ENCODE measurements at places on chromosomes 11 and 22.
A peak's percentile ranks its signal among the peaks of the same experiment; 100 is the strongest.

- H3K4me1 ChIP-seq: no peaks in the 10 kb centered on the region
- no peak for DNase-seq
- H3K4me3 ChIP-seq: no peak overlapping the region
- no peaks in the 10 kb centered on the region for H3K36me3 ChIP-seq
- H3K27me3 ChIP-seq: no peaks in the 10 kb centered on the region
- no peak overlapping the region for H3K27ac ChIP-seq
Observed at GRCh38 chr11:40281052-40281580, 1178.3 kb downstream of the LRRC4C start.

GRCh38 chr11:295351-296170 is 3.8 kb downstream of the IFITM5 start:
- peaks cover 13% of the 10 kb centered on the region for H3K4me1 ChIP-seq
- H3K36me3 ChIP-seq: peaks cover 25% of the 10 kb centered on the region
- H3K4me3 ChIP-seq: no peak overlapping the region

DNA sequence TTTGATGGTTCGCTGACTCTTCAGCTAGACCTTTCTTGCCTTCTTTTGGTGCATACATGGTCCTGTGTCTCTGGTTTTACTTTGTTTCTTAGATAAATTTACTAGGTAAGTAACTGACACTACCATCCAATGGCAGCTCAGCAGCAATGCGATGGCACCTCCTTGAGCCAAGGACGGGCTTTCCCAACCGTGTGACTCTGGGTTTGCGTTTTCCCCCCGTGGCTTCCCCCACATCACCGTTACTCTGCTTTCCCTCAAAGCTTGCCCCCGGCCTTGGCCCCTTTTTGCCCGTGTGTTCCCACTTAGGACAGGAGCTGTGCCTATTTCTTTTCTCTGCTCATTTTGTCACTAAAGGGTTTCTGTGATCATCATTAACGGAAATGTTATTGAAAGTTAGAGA is 41.5 kb downstream of the TBC1D22A start:
- no peak overlapping the region for H3K4me3 ChIP-seq
- no peaks in the 10 kb centered on the region for H3K4me1 ChIP-seq
- H3K27ac ChIP-seq: no peak overlapping the region

DNA sequence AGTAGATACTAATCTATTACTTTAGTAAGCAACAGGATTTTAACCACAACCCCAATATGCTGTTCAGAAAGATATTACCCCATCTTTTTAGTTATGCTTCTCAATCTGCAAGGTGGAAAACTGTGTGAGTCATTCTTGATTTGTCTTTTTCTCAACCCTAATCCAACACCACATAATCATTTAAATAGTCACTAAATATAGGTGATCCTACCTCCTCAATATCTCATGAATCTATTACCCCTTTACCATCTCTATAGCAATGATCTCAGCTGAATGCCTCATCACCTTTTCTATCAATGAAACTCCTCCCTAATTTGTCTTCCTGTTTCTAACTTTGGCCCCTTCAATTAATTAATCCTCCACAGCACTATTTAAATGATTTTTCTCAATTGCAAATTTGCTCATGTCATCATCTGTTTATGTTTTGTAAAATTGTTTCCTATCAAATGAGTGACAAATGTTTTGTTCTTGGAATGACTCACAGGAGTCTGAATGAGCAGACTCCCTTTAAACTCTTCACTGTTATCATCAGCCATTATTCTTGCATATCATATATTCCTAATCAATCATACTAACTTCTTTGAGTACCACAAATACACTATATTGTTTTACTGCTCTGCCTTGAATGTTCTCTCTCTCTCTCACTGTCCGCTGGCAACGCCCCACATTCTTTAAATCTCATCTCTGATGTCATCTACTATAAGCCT is 26.1 kb downstream of the SNX19 start:
- no peaks in the 10 kb centered on the region for H3K4me1 ChIP-seq
- H3K27ac ChIP-seq: no peak overlapping the region
- peaks cover 22% of the 10 kb centered on the region for H3K36me3 ChIP-seq
- no peak overlapping the region for H3K4me3 ChIP-seq
- no peak for DNase-seq
- no peaks in the 10 kb centered on the region for H3K27me3 ChIP-seq

DNA sequence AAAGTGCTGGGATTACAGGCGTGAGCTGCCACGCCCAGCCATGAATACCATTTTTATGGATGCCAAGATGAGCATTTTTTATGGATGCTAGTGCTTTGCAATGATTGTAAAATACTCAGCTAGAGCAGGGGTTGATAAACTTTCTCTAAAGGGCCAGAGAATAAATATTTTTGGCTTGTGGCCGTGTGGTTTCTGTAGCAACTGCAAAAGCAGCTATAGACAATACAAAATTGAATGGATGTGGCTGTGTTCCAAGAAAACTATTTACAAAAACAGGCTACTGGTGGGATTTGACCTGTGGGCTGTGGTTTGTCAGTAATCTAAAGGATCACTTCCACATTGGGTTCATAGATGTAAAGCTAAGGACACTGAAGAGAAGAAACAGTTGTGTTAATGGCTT is 56.0 kb downstream of the COMMD9 start:
- no peak overlapping the region for H3K4me3 ChIP-seq
- H3K27ac ChIP-seq: no peak overlapping the region
- DNase-seq: no peak

- H3K36me3 ChIP-seq: no peaks in the 10 kb centered on the region
- H3K27ac ChIP-seq: no peak overlapping the region
- H3K27me3 ChIP-seq: no peaks in the 10 kb centered on the region
Observed at GRCh38 chr11:34278693-34279297, 79.0 kb downstream of the ABTB2 start.

DNA sequence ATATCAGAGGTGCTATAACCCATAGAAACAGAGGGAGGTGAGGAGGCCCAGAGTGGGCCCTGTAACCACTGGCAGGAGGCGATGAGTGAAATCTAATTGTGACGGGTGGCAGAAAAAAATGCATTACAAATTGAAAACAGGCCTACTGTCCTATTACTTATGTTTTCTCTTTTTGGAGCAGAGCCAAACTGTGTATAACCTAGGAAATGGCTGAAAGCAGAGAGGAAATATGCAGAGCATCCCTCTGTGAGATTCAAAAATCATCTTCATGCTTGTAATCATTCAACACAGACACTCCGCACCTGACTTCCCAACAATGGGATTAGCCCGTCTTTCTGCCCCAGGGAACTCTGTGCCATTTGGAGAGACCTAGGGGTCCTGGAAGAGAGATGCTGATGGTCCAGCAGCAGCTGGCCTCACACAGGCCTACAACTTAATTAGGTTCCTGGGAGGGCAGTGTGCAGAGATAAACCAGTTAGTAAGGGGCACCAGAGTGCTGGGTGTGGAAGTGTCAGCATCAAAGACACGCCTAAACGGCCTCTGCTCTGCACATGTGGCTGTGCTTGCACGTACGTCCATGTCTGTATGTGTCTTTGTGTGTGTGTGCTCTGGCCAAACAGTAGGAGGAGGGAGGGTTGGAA is 41.8 kb downstream of the MAP6 start:
- H3K4me3 ChIP-seq: no peak overlapping the region
- H3K27ac ChIP-seq: no peak overlapping the region
- H3K36me3 ChIP-seq: no peaks in the 10 kb centered on the region
- DNase-seq: no peak

DNA sequence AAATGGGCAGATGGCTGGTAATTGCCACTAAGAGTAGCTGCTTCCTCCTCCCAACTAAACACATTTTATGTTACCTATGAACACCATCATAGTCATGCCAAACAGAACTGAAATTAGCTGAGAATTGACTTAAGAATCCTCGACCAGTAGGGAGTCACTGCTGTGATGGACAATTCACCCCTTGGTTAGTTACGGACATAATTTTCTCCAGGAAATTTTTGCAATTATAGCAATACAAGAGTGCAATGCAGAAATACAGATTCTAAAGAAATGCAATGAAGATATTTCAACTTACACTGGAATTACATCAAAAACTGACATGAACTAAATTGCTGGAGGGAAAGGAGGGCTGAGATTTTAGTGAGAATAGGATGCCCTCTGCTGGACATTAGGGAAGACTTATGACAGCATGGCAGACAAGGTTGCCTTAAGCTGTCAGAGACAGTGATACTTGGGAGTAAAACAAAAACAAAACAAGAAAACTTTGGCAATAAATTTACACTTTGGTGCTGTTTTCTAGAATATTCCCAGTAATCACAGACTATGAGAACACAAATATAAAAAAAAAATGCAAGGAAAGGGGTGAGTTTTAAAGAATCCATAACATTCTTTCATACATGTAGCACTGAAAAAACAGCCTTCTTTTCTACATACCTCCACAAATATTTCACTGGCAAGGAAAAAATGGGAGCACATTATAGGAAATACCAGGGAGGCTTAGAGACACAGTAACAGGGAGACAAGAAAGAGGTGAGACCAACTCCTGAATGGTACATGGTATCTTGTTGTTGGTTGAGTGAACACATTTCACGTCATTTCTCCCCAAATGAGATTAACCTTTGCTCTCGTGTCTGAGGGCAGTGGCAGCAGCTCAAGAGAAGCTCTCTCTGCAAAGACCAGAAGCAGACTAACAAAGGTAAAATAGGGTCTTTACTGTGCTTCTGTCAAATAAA is 11.2 kb upstream of the PPP2R1B start:
- H3K4me1 ChIP-seq: no peaks in the 10 kb centered on the region
- no peak overlapping the region for H3K4me3 ChIP-seq
- H3K27ac ChIP-seq: no peak overlapping the region
- DNase-seq: peak; percentile 33

GRCh38 chr11:44608991-44609782 is 43.7 kb downstream of the CD82 start:
- H3K36me3 ChIP-seq: no peaks in the 10 kb centered on the region
- H3K4me3 ChIP-seq: no peak overlapping the region
- H3K27me3 ChIP-seq: no peaks in the 10 kb centered on the region
- no peak overlapping the region for H3K27ac ChIP-seq

DNA sequence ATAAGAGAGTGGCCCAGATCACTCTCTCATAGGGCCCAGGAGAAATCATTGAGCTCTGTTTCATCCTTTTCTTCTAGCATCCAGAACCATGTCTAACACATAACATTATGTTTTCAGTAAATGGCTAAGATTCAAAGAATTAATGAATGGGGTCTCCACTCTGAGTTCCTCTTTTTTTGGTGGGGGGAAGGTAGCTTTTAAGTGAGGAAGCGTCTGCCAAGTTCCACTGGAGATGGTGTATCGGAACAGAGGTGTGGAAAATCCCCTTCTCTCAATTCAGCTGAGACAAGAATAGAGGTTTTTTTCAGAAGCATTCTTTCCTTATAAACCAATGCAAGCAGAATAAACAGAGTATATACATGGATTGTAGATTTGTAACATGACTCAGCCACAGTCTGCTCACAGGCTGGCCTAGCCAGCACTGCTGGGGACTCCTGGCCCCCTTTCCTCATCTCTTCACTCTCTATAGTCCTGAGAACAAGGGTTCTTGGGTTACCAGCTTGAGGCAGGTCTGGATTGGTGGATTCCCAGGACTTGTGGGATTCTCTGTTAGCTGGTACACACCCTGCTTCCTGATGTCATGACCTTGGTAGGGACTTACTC is 97.2 kb downstream of the TRAF6 start:
- no peak overlapping the region for H3K27ac ChIP-seq
- no peak overlapping the region for H3K4me3 ChIP-seq
- H3K4me1 ChIP-seq: peaks cover 19% of the 10 kb centered on the region
- H3K27me3 ChIP-seq: no peaks in the 10 kb centered on the region

GRCh38 chr11:6225896-6226295 is 8.5 kb downstream of the FHIP1B start:
- peaks cover 20% of the 10 kb centered on the region for H3K36me3 ChIP-seq
- peaks cover 4% of the 10 kb centered on the region for H3K4me1 ChIP-seq
- H3K27ac ChIP-seq: no peak overlapping the region
- no peak for DNase-seq
- no peaks in the 10 kb centered on the region for H3K27me3 ChIP-seq

DNA sequence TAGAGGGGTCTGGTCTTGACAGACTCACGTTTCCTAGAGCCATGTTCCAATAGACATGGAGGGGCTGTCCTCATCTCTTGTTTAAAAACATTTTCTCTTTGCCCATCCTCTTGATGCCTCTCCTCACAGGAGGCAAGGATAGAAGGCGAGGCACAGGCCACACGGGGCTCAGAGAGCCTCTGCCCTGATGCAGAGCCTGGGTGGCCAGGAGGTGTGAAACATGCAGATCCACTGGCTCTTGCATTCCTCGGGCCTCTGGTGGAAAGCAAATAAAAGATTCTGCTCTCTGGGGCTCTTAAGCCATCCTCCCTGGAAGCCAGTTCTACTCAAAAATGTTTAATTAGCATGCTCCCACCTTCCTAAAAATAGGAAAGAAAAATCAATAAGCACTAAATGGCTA is 43.6 kb upstream of the NTM start:
- no peak for DNase-seq
- H3K4me1 ChIP-seq: no peaks in the 10 kb centered on the region
- H3K4me3 ChIP-seq: no peak overlapping the region
- no peaks in the 10 kb centered on the region for H3K36me3 ChIP-seq
- H3K27me3 ChIP-seq: no peaks in the 10 kb centered on the region

DNA sequence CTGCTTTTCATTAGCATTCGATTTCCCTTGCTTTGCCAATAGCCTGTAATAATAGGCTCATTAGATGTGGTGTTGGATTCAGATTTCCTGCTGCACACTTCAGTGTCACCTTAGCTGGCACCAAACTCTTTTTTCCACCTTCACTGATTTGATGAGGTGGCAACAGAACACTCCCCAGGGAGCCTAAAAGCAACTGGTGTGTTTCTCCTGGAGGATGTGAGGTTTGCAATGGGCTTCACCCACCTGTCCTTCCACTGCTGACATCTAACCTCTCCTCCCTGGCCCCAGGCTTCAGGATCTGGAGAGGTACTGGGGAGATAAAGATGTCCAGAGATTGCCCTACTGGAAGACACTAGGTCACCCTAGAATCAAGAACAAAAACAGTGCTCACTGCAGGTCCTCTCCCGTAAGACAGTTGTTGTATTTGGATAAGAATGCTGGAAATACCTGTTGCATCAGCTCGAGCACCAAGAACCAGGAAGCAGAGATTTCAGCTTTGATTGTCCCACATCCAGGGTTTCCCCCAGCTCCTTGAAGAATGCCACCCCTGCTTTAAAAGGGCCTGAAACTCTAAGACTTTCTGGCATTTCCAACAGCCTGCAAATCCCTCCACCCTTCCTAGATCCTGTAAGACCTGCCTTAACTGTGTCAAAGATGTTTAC is 96.9 kb downstream of the SLC1A2 start:
- no peak overlapping the region for H3K27ac ChIP-seq
- no peaks in the 10 kb centered on the region for H3K4me1 ChIP-seq
- H3K36me3 ChIP-seq: no peaks in the 10 kb centered on the region

DNA sequence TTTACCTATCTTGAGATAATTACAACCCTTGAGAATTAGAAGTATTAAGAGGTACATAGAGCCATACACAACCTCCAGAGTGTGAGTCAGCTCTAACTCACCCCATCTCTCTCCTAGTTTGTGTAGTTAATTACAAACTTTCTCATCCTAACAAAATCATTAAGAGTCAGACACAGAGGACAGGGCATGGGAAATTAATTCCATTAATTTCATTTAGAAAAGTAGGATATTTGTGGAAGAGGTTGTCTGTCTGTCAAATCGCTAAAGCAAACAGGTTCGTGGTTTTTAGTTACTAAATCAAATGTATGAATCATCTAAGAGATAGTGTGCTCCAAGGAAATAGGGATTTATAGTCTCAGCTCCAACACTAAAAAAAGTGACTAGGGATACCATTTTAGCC is 1261.4 kb upstream of the TENM4 start:
- H3K27ac ChIP-seq: no peak overlapping the region
- DNase-seq: no peak
- H3K36me3 ChIP-seq: no peaks in the 10 kb centered on the region
- peaks cover 6% of the 10 kb centered on the region for H3K4me1 ChIP-seq

- no peak overlapping the region for H3K27ac ChIP-seq
- H3K27me3 ChIP-seq: no peaks in the 10 kb centered on the region
- DNase-seq: no peak
- no peak overlapping the region for H3K4me3 ChIP-seq
- H3K4me1 ChIP-seq: no peaks in the 10 kb centered on the region
- H3K36me3 ChIP-seq: no peaks in the 10 kb centered on the region
Observed at GRCh38 chr11:83649528-83649855, 363.3 kb upstream of the CCDC90B start.
